Activated naive CD4-positive, alpha-beta T cell treated with anti-CD3 and anti-CD28 coated beads for 36 hours (primary cell): ENCODE measurements at places on chromosomes 11 and 22.

DNA sequence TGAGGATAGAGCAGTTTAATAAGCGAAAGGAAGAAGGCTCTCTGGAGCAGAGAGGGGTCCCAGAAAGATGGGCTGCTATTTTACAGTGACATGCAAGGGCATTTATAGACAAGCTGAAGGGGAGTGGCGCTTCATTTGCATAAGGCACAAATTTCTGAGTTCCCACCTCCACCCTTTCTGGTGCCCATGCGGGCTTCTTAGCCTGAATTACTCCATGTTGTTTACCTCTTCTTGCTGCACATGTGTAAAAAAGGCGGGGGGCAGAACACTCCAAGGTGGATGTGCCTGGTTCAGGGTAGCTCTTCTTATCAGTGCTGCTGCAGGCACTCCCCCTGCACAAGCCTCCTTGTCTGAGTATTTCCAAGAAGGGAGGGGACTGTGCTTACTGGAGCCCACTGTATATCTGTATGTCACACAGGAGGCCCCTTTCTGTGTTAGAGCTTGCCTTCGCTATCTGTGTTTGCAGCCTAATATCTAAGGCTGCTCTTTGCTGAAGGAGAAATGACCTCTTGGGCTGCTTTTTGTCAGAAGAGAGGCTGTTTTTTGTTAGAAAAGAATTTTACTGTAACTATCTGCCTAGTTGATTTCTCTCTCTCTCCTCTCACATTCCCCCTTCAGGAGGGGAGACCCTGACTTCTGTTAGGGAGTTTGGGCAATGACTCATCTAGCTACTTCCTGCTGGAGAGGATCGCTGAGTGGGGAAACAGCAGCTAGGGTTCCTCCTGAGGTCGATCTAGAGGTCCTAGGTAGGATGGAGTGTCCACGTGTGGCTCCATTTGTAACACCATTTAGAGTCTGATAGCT, 1057.0 kb upstream of the CNTN5 start:
- DNase-seq: no peak

DNA sequence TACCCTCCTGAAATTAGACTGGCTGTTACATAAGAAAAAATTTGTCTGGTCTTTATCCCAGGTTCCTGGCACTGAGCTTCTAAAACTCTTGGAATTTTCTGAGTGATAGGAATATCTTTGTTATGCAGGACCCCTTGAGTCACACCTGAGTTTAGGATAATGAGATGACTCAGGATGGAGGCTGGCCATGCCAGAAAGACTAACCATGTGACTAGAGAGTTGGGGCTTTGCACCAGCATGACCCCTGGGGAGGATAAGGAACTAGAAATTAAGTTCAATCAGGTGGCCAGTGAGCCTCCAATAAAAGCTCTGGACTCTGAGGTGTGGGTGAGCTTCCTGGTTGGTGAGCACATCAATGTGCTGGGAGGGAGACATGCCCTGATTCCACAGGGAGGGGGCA, 88.1 kb downstream of the XRRA1 start:
- no peak for DNase-seq

DNA sequence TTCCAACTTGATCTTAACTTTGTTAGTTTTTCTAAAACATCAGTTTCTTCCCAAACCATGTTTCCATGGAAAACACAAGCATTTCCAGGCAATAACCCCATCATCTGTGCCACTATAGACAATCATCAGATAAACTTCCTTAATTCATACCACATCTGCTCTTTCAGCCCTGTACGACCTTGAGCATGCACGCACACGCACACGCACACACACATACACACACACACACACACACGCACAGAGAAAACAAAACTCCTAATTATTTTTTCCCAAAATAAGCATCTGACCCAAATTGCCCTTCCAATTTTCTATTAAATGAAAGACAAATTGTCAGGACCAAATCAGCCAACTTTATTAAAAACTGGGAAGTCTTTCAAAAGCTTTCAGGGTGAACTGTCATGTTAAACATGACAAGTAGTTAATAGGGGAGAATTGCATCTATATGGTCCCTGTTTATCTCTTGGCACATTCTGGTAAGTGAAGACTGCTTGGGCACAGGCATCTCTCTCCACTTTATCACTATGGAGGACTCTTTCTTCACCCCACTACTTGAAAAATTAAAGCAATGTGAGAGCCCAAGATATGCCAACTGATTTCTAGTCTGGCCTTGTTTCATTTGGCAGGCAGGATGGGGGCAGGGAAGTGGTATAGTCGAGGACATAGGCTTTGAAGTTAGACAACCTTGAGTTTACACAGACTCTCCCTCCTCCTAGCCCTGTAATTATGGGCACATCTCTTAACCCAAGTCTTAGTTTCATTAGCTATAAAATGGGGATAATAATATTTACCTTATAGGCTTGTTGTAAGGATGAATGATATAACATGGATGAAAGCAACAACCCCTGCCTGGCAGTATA, 15.1 kb downstream of the ADM start:
- DNase-seq: no peak

DNA sequence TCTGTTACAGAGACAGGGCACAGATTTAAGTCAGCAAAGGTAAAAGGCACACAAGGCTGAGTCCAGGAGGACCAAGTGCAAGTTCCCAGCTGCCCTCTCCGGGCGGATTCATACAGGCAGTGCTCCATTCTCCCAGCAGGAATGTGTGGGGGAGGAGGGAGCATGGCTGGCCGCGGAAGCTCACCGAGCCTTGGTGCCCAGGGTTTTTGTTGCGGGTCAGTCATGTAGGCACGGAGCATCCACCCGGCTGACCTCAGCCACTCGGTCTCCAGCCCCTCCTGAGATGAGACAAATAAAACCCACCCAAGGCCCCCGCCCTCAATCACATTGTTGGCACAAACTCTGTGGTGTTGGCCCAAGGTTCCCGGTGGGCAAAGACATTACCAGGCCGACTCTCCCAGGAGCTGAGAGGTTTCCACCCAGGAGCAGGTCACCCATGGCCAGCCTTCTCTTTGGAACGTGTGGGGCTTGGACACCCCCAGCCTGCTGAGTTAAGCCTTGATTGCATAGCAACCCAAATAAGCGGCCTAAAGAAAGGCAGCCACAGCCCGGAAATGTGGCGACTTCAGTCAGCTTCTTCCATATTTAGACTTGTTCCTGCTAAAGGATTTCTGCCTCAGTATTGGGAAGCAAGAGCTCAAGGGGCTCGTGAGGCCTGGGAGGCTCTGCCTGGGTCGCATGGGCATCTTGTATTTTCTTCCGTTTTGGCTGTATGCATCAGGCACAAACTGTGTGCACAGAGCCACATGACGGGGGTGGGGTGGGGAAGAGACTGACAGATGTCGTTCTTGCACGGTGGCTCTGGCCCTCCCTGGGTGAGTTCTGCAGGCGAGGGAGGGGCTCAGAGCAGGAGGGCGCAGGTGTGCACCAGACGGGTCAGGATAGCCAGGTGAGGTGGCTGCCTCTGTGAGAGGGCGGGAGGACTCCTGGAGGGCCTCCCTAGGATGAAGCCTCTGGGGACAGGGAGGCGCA, 63.0 kb downstream of the ARHGAP8 start:
- DNase-seq: no peak

DNA sequence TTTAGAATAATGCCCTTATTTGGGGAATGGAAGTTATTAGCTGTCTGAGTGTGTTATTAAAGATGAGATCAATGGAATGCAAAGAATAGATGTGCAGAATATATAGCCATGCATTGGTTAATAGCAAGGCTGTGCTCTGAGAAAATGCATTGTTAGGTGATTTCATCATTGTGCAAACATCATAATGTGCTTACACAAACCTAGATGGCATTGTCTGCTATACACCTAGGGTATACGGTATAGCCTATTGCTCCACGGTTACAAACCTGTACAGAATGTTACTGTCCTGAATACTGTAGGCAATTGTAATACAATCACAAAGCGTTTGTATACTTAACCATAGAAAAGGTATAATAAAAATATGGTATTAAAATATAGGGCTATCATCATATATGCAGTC, 25.5 kb downstream of the SLC5A12 start:
- no peak for DNase-seq

GRCh38 chr22:24335496-24335895, 64.9 kb downstream of the SPECC1L start:
- DNase-seq: no peak

GRCh38 chr22:24510637-24511625, 15.8 kb downstream of the UPB1 start:
- DNase-seq: no peak

DNA sequence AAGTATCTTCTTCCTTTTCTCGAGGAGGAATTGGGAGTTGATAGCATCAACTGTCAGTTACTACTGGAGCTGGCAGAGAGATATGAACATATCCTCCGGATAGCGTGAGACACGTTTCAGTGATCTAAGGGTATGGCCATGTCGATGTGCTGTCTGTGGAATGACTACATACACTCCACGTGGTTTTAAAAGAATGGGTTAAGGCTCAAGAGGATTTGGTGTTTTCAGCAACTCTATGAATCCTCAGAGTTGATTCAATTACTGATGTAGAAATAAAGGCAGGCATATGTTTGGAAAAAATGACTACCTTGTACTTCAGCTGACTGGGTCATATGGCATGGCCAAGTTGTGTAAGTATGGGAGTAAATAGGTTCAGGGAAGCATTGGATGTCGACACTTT, 22.9 kb downstream of the MMP13 start:
- no peak for DNase-seq

GRCh38 chr11:134572741-134573675, 161.0 kb upstream of the B3GAT1 start:
- no peak for DNase-seq

DNA sequence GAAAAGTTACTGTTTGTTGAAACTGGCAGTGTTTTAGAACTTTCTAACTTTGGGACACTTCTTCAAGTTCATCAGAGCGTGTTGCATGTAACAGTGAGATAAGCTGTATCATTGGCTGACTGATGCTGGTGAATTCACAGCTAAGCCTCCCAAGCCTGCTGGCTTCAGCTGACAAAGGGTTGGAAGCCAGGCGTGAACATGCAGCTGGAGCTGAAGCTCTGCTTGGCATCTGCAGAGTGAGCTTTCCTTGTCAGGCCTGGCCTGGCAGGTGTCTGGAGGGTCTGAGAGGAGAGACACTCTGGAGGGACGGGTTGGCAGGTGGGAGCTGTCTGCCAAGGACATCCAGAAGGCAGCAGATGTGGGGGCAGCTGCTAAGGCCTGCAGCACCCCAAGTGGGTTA, 1.5 kb downstream of the AMPD3 start:
- peak; percentile 19 for DNase-seq

DNA sequence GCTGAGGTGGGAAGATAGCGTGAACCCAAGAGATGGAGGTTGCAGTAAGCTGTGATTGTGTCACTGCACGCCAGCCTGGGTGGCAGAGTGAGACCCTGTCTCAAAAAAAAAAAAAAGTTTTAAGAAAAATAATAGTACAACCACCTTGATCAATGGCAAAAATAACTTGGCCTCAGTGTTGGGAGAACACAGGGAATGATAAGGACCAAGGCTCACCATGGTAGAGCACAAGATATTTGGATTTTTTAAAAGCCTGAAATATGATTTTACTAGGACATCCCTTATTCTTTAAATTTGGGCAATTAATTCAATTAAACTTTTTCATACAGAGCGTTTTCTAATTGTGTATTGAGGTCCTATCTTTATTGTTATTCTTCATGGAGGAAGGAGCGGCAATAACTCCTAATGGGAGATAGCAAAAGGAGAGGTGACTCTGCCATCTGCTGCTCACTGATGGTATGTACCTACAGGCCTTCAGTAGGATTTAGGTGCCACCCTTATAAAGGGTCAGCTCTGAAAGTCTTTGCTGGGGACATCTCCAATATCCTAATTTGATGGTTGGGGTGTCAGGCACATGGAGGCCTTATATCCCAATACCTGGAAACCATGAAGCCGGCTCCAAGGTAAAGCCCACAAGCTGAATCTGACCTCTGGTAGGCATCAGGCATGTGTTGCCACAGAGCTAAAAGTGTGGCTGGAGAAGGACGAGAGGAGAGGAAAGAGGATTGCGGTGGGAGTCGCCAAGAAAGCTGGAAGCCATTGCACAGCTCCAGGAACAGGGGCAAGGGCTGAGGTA, 21.9 kb upstream of the POLD3 start:
- DNase-seq: peak; percentile 55

GRCh38 chr11:112513417-112513816, 252.8 kb upstream of the PLET1 start:
- DNase-seq: no peak

GRCh38 chr11:66317723-66318599, 1.1 kb upstream of the CD248 start:
- DNase-seq: peak; percentile 71

DNA sequence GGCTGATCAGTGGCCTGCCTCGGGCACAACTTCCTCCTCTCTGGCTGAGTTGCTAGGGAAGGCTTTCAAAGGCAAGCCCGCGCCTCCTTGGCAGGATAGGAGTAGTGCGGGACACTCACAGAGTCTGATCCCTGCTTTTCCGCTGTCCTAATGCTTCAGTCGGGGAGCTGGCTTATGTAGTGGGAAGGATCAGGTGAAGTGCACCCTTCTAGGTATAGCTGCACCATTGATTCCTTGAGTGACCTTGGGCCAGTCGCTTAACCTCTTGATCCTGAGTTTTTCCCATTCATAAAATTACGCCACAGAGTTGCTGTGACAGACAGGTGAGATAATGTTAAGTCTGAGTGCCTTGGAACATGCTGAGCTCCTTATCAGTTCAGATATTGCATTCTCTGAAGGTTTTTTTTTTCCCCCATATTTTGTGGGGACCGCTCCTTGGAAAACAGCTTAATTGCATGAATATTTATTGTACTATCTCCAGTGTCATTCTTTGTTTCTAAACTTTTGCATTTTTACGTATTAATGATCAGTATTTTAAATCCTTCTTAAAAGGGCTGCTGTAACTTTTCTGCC, 961 bp downstream of the IPO7 start:
- DNase-seq: peak; percentile 45

- no peak for DNase-seq
Measured at GRCh38 chr22:25403284-25403810, 161.1 kb upstream of the GRK3 start.

GRCh38 chr11:42913731-42914130, 398.1 kb upstream of the API5 start:
- DNase-seq: no peak

DNA sequence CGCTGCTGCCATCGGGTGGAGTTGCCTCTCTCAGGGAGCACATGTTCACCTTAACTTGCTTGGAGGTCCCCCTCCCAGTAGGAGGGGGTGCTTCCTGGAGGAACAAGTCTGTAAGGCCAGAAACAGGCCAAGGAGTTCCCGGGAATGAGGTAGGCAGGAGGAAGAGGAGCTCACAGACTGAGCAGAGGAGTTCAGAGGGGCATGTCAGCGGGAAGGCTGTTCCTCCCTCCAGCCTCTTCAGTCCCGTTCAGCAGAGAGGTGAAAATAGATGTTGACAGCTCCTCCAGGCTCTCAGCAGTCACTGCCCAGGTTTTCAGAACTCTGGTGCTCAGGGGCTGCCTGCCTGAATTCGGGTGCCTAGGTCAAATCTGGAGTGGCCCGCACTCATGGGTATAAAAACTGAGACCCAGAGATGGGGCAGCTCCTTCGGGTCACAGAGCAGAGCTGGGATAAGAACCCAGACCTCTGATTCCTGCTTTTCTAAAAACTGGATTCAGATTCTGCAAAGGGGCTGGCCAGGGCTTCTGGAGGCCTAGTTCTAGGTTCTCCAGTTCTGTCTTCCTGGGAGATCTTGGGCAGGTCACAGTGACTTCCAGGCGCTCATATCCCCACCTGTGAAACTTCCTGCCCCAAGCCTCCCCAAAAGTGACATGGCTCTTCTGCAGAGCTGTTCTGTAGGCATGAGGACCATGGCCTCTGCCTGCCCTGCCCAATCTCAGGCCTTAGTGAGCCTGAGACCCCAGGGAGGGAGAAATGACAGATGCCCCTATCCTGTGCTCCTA, 18.3 kb downstream of the ATG16L2 start:
- DNase-seq: no peak
